CD4-positive, alpha-beta T cell treated with Interleukin-21 for 1 hour (primary cell): ENCODE measurements at places on chromosomes 12 and 14.

DNA sequence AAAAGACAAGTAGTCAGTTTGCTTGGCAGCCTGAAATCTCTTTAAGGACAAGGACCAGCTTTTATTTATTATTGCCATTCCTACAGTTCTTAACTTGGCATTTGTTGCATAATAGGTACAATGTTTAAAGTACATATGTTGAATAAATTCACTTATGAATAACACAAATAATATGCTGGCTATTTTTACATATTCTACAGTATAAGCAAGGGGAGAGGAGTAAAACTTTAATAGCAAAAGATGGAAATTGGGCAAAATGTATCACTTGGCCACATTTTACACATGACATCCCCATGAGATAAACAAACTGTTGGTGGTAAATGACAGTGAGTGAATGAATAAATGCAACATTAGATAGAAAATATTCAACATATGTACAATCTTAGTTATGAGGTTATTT lies 333.1 kb downstream of the DIO2 start:
- DNase-seq, result no peak

DNA sequence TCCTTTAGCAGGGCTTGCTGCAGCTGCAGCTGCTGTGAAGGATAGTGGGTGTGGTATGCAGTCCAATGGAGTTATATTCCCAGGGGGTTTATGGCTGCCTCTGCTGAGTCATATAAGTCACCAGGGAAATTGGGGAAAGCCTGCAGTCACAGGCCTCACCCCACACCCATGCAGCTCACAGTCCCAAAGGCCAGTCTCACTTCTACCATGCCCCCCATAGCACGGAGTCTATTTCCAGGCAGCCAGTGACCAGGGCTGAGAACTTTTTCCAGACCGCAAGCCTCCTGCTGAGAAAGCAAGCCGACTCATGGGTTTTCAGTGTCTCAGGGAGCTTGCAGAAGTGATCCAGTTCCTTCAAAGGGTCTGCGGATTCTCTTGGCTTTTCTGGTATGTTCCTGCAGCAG lies 322.4 kb upstream of the CLEC14A start:
- no peak for DNase-seq

GRCh38 chr12:57097554-57097835 lies 8.6 kb downstream of the NAB2 start:
- DNase-seq, result no peak

DNA sequence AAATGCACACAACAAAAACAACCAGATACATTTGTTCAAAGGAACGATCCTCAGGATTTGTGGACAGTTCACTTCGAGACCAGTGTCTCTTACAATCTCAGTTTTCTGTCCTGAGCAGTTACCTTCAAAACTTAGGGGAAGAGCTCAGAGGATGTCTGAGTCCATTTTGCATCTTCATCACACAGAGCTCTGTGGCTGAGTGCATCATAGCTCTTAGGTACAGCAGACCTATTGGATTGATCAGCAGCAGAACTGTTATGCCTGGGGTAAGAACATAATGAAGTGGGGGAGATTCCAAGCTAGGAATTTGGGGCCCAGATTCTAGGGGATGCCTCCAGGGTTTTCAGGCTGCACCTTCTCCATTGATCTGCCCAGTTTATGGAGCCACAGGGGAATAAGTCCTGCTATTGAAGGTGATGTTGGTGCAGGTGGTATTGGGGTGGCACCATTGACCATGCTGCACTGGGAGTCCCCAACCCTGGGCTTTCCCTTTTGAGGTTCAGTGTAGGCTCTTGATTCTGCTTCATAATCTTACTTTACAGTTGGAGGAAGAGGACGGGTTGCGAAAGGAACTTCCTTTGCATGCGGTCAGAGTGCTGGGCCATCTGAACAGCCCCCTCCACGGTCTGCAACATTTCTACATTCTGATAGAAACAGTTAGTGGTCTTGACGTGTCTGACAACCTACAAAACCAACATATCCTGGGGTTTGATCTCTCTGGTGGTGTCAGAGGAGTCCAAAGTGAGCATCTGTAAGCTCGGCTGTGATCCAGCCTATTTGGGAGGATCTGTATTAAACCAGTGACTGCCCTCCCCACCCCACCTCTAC lies 112.8 kb downstream of the CHST11 start:
- peak; percentile 68 for DNase-seq

DNA sequence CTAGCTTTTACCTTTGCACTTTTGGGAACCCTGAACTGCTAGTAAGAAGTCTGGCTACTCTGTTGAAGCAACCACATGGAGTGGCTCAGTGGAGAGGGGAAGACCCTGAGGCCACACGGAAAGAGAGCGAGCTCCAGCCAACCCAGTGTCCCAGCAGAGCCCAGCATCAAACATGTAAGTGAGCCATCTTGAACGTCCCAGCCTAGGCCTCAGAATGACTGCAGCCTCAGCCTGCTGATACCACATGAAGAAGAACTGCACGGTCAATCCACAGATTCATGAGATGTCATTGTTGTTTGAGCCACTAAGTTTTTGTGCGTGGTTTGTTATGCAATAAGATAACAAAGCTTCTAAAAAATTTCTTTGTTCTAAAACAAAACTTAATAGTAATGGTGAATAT lies 40.2 kb downstream of the TFCP2 start:
- no peak for DNase-seq

- DNase-seq, result peak; percentile 35
Measured at GRCh38 chr14:106883218-106883692, 1356.9 kb downstream of the TMEM121 start.

- no peak for DNase-seq
Measured at GRCh38 chr12:122003651-122004611, 17.8 kb upstream of the BCL7A start.

- DNase-seq, result no peak
Measured at GRCh38 chr14:60506985-60507829, 1.7 kb upstream of the SIX6 start.

DNA sequence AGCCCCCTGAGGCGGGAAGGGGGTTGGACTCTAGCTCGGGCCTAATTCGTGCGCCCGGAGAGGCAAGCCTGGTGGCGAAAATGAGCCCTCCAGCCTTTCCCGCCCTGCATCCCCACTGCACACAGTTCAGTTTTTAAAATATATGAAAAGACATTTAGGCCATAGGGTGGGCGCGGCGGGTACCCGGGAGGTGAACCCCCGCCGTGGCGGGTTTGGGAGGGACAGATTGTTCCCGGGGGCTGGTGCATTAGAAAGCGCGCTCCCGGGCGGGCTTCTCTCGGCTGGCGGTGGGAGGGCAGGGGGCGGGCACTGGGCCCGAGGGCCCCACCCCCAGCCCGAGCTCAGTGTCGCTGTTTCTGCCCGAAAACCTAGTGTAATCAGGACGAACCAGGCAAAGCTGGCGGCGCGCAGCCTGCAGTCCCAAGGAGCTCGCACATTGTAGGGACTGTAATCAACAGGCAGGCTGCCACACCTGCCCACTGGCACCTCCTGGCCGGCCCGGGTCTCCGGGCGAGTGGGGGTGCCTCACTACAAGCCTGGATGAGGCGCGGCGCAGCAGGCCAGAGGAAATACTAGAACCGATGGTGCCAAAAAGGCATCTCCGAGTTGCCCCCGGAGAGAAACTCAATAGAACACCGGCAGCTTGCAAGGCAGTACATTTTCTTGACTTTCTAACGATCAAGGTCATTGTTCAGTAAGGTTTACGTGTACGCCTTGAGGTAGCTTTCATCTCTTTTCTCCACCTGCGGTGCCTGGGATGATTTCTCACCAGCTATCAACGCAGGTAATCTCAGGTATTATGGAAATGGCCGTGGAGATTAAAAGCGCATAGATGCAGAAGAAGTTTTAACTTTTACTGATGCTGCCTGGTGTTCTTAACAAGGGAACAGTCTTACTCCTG lies 764 bp upstream of the SPTB start:
- DNase-seq, result peak; percentile 56

- no peak for DNase-seq
Measured at GRCh38 chr12:13504736-13505135, 308.2 kb downstream of the EMP1 start.
